ENCODE measurements at places on chromosomes 3 and 15.

- no peak for DNase-seq
Observed at GRCh38 chr3:9746330-9746729, 3.4 kb upstream of the OGG1 start.

GRCh38 chr3:133037436-133037835 is 755 bp upstream of the TMEM108 start:
- DNase-seq = no peak

DNA sequence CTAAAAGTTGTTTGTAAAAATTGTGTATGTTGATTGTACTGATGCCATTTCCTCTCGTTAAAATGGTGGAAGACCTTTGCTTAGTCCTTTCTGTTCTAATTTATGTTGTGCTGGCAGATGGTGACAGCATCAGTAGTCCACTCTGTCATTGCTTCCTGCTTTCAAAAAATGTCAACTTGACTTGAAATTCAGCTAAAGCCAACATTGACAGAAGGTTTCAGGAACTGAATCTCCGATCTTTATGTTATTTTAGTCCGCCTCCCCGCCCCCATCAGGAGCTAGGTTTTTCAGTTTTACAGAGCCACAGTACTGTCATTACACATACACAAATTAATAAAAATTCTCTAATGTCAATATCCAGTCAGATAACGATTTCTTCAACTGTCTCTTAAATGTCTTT is 1.5 kb downstream of the CEP63 start:
- DNase-seq = no peak

DNA sequence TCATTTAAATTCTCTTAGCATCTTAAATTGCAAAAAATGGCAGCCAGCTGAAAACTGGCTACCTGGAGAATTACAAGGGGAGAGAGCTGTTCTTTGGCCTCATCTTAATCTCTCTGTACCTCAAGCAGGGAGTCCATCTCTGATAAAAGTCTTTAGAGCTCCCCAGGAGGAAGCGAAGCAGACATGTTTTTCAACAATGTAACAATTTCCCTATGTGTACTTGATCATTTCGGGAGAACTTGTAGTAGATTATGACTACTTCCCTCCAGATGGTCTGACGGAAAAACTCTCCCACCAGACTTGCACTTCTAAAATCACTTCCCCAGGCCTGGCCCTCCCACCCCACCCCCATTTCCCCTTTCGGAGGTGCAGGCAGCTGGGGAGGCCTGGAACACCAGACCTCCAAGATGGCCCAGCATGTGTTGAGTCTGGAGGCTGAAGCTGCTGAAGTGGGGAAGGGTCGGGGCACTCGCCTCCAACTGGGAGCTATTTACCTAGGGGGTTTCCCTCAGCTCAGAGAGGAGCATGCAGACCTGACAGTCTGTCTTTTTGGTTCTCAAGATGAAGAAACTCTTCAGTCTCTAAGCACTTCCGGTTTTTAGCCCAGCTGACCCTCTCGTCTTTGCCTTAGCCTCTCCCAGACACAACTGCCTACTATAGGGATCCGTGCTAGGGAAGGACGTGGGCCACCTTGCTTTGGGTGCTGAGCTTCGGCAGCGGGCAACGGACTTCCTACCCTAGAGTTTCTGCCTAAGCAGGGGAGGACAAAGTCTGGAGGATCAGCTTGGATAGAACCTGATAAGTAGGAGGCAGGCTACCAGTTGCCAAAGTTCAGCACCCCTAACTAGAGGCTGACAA is 164.0 kb upstream of the TBL1XR1 start:
- DNase-seq = no peak

DNA sequence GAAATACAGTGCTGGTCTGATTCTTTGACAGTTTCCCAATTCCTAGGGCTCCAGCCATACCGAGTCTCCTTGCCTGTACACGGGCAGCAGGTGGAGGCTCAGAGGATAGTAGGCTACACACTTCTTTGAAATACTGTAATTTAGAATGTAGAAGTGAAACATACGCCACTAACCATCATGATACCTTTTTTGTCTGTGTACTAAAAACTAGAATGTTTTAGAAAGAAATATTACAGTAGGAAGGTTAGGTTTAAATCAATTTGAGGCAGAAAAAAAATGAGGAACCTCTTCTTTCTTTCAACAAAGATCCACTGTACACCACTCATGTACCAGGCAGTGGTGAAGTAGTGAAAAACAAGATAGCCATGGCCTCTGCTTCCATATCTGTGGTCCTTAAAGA is 354.7 kb downstream of the MCTP2 start:
- no peak for DNase-seq

GRCh38 chr3:154242766-154243165 is 81.5 kb downstream of the DHX36 start:
- DNase-seq = no peak

GRCh38 chr15:40048211-40048792 is 9.3 kb upstream of the SRP14 start:
- DNase-seq = no peak

All from hindlimb muscle (tissue), 1 donor.